Stimulated activated CD8-positive, alpha-beta memory T cell treated with anti-CD3 and anti-CD28 coated beads, Interleukin-4, amount 100 ng/mL, for 48 hours (primary cell): ENCODE measurements at places on chromosomes 4 and X.

- no peak for DNase-seq
These were observed 581.9 kb downstream of the GRID2 start for GRCh38 chr4:92885632-92886031.

- DNase-seq, result no peak
These were observed 17.1 kb upstream of the MAN2B2 start for GRCh38 chr4:6557856-6558255.

DNA sequence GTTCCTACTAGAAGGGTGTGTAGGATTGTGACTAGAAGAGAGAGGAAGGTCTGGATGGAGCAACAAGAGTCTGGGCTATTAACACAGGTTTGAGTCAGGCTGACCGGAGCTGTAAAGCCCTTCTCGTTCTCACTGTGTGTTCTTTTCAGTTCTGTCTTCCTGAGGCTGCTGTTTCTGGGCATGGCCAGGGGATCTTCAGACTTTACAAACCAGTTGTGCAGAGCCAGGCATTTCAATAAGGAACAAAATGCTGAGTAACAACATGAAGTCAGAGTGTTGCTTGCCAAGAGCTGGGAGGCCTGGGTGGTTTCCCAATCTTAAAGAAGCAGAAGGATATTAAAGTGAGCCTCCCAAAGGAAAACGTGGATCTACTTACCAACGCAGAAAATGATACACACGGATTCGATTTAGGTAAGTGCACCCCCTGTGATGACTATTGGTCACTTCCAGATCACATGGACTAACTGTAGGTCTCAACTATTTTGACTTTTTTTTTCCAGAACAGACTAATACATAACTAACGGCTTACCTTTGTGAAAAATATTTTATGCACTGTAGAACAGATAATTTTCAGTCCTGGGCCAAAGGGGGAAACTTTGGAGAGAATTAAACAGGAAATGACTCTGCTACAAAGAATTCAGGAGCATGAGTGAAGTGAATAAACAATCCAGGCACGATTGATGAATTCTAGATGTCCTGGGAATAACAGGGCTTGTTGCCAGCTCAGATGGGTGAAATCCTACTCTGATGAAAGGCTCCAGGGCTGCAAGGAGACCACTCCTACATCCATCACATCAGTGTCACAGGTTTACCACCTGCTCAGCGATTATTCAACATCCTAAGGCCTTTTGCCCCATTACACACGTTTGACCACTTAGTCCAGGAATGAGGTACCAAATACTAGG, 94.5 kb downstream of the ANXA3 start:
- DNase-seq, result no peak

DNA sequence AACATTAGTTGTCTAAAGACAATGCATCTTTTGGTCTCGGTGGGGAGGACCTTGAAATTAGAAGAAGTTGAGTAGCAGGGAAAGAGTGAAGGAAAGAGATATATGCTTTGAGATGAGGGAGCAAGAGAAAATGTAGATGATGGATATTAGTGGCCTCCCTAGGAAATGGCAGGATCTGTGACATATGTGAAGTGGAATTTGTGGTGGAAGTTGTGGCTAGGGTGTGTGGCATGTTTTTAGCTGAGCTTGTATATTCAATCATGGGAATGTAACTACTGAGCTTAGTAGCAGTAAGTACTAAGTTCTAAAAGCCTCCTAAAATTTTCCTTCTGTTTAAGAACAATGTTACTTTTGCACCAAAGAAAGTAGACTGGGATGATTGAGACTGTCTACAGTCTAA, 382.8 kb upstream of the CTSO start:
- DNase-seq, result no peak

- no peak for DNase-seq
These were observed 51.5 kb upstream of the ETNPPL start for GRCh38 chr4:108814326-108814725.

DNA sequence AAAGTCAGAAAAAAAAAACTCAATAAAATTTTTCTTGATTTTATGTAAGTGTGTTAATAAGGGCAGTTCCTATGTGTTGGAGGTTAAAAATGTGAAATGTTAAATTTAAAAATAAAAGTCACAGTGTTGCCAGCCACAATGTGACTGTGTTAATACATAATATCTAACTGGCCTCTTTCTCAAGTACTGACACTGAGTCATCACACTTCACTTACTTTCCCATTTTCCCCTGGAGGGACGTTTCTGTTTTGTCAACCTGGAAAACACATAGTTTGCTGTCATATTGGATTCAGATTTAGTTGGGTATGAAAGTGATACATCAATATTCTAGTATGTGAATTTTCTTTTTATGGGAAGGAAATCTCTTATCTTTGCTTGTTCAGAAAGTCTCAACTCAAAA, 46.4 kb downstream of the ARHGEF38 start:
- DNase-seq, result no peak

- DNase-seq, result no peak
These were observed 49.5 kb downstream of the PPP2R2C start for GRCh38 chr4:6422866-6423265.

GRCh38 chr4:3756343-3757059, 9.7 kb upstream of the ADRA2C start:
- no peak for DNase-seq

DNA sequence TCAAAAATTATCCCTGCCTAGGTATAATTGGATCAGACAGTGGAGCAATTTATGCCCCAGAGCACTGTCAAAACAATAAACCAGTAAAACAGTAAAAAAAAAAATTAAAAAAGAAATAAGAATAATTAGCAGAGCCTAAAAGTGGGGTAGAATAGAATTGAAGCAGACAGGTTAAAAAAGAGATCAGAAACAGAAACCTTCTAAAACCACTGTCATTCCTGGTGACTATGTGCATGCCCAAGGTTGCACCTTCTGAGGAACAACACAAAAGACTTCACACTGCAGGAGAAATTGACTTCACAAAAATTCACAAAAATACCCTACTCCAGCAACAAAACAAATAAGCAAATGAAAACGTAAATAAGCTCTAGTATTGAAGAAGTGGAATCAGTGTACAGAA, 168.6 kb downstream of the SPANXA1 start:
- no peak for DNase-seq

DNA sequence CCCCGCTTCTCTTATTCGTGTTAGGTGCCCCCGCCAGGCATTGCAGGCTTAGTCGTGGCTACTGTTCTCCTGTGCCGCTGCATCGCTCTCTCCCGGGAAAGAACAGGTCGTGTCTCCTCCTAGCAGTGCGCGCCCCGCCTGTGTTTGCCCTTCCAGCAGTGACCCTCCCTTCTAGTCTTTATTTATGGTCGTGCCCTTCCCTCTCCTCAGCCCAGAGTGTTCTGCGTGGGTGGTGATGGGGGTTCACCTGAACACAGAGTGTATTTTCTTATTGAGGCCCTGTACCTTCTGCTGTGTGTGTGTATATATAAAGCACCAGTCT, 15.2 kb downstream of the USP11 start:
- no peak for DNase-seq

GRCh38 chrX:47242321-47242720, 9.5 kb downstream of the USP11 start:
- no peak for DNase-seq

DNA sequence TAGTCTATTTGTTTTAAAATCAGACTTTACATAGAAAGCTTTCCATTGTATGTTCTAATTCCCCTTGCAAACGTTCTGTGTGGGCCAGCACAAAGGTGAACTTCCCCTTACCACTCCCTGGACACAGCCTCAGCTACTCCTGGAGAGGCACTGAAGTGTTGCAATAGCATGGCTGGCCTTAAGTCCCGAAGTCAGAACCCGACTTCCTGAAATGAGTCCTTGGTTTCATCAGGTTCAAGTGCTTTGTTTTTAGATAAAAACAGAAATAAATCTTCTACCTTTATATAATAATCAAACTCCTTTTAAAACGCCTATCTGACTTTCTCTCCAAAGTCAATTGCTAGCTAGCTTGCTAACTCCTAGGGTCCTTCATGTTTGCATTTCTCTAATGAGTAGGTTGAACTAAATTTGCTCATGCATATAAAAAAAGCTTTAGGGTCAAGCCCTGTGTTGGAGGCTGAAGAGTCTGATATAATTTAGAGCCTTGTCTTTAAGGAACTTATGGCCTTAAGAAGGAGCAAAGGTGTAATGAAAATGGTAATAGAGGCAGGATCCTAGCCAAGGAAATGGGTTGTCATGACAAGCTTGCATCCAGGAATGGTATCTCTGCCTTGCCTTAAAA, 9.0 kb downstream of the BMP3 start:
- no peak for DNase-seq

GRCh38 chr4:43048570-43048969, 156.1 kb downstream of the GRXCR1 start:
- no peak for DNase-seq

DNA sequence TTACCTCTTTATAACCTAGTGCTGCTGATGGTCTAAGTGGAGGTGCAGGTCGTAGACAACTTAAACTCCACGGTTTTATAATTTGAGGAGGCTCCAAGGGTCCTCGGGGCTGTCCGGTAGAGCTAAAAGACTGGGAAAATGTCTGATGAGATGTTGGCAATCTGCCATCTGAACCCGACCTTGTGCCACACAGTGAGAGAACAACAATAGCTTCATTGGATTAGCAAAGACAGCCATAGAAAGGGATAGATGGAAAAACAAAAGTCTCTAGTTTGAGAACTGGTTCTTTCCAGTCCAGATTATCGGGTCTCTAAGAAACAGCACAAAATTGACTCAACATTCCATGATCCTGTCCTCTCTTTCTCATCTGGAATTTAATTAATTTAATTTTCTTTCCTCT, 31.6 kb downstream of the CD40LG start:
- no peak for DNase-seq

DNA sequence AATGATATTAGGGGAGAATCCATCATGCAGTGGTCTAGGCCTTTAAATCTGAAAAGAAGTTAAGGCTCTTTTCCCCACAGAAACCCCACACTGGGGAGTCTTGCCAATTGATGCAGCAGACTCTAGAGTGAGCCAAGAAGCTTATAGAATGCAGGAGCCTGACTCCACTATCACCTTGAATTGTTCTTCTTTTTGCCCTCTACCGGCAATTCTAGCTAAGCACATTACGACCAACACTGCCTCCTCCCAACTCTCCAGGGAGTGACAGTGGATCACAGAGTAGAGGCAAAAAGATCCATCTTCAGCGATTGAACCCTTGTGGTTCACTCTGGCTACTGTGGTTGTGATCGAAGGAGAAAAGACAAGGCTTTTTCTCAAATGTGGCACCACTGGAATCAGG, 331.5 kb downstream of the NKX6-1 start:
- no peak for DNase-seq

GRCh38 chr4:41887821-41888686, 47.2 kb upstream of the TMEM33 start:
- DNase-seq, result peak; percentile 64

DNA sequence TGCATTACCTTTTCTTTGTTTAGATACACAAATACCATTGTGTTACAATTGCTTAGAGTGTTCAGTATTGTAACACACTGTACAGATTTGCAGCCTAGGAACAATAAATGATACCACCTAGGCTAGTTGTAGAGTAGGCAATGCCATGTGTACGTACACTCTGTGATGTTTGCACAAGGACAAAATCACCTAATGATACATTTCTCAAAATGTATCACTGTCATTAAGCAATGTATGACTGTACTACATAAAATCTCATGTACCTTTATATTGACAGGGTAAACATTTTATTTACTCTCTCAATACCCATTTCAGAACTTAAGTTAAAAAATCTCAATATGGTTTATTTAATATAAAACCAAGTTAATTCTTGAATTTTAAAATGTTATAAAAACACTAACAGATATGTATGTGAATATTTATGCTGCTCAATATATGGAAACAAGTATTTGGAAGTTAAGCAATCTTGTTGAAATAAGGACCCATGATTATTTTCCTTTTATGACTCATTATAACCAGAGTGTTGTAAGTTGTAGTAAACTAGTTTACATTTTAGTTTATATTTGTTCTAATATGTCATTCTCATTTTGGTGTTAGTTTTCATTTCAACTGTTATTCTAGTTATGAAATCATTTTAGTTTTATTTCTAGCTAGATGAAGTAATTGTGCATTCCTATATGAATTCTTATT, 409.2 kb downstream of the TLL1 start:
- DNase-seq, result no peak

DNA sequence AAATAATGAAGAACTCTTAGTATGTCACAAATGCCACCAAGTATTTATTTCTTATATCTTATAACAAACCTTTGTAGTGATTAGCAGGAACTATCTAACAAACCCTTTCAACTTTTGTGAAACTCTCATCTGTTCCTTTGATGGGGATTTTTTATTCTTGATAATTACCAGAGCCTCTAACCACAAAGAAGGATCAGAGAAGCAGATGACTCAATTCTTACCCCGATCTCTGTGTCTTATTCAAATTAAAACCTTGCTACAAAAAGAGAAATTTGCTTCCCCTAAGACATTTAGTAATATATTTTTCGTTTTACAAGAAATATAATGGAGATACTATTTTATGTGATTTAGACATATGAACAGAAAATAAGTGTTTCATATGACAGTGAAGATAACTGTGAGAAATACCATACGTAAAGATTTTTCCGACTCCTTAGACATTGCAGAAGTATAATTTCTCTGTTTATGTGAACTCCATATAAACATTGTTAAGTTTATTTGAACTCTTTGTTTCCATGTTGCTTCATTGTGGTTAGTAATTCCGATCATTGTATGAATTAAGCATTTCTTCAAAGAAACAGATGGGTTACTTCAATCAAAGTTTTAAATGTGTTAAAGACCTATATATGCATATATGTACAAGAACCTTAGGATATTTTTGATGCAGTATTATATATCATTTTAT, 205.4 kb downstream of the CFAP299 start:
- DNase-seq, result no peak

- DNase-seq, result no peak
These were observed 505.0 kb downstream of the BCOR start for GRCh38 chrX:39592776-39593175.

- no peak for DNase-seq
These were observed 12.0 kb downstream of the NHSL2 start for GRCh38 chrX:71922686-71923085.

GRCh38 chr4:24895461-24895860, 17.4 kb downstream of the CCDC149 start:
- no peak for DNase-seq

- no peak for DNase-seq
These were observed 83.5 kb upstream of the SPRY1 start for GRCh38 chr4:123312951-123313592.

GRCh38 chr4:94304365-94304971, 38.2 kb downstream of the HPGDS start:
- DNase-seq, result no peak

GRCh38 chrX:39514801-39515200, 583.0 kb downstream of the BCOR start:
- DNase-seq, result no peak
